NCI-H526 treated with DMSO at 0.1 percent for 48 hours (cell line): ENCODE measurements at places on chromosomes 12 and 14.

DNA sequence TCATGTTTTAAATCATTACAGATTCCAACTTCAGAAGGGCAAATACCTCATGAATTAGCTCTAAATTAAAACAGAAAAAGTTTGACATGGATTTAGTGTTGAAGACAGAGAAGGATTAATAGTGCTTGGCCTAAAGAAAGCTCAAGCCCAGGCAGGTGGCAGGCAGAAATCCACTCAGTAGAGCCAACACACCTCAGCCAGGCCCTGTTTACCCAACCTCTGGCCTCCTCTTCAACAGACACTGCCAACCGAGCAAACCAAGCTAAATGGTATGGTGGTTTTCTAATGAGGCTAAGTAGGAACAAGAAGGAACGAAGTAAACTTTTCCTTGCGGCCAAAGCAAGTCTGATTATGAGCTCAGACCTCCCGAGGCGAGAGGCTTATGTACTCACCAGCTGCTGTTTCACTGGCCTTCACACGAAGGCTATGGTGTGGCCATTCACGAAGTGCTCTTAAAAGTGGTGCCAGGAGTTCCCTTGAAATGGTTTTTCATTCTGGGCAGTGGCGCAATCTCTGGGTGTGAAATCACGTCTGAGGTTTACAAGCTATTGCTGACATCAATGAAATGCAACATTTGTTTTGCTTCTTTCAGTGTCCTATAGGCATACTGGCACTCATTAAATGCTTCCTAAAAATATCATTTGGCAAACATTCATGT, 124.1 kb upstream of the LGR5 start:
- DNase-seq = no peak

DNA sequence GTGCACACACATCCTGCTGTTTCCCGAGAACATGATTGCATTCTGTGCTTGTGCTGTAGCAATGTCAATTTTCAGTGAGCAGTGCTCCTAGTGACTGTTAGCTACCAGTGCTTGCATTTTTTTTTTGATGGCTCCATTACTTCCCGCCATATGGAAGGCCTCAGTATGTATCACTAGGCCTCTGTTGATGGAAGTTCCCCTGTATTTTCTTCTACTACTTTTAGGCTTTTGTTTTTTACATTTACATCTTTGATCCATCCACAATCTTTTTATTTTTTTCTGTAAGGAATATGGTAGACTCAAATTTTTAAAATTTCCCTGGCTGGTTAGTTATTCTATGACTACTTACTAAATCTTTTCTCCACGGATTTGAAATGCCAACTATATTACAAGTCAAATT, 49.1 kb downstream of the ZNF664 start:
- no peak for DNase-seq

- no peak for DNase-seq
These were observed 631 bp upstream of the PTGR2 start for GRCh38 chr14:73851000-73851399.

DNA sequence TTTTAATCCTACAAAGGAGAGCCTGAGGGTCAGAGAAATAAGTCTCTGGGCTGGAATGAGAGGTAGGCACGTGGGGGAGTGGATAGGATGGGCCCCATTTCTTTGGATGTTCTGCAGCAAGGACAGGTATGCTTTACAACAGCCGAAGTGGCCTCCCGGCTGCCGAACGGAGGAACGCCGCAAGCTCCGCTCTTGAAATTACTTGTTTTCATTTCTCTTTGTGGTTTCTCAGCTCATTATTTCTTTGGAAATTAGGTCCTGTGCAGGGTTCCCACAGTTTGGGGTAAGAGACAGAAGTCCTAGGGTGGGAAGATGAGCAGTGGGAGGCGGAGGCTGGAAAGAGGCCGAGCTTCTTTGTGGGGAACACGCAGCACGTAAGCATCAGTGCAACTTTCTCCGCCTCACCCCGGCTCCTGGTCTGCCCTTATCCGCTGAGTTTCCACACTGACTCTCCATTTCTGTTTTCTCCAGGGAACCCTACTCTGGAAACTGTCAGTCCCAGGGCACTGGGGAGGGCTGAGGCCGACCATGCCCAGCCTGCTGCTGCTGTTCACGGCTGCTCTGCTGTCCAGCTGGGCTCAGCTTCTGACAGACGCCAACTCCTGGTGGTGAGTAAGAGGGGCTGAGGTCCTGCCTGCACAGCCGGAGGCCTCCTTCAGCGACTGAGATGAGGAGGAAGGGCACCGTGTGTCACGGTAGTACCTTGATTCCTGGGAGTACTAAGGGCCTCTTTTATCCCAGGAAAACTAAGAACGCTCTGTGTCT, 2.0 kb downstream of the WNT5B start:
- DNase-seq = no peak

GRCh38 chr14:97539884-97540283, 742.7 kb downstream of the VRK1 start:
- DNase-seq = no peak

GRCh38 chr14:87131879-87132278, 861.1 kb downstream of the GALC start:
- DNase-seq = no peak

GRCh38 chr14:91897106-91897701, 29.9 kb upstream of the TC2N start:
- no peak for DNase-seq

DNA sequence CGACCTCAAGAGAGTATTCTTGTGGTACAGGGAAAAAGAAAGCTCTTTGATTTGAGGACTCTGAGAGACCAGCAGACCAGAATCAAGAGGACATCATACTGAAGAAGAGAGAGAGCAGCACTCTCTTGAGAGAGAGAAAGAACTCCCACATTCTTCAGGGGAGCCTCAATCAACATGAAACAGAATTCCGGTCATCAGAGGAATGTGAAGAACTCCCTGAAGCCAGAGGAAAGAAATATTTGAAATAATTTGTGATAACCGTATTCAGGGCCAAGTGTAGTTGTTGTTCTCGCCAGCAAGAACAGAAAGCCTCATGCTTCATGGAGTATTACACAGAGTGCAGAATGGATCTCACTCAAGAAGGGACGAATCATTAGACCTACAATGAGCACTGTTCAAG, 363.8 kb upstream of the TMEM132C start:
- no peak for DNase-seq

- no peak for DNase-seq
These were observed 83.4 kb downstream of the PDE3A start for GRCh38 chr12:20451761-20452160.

DNA sequence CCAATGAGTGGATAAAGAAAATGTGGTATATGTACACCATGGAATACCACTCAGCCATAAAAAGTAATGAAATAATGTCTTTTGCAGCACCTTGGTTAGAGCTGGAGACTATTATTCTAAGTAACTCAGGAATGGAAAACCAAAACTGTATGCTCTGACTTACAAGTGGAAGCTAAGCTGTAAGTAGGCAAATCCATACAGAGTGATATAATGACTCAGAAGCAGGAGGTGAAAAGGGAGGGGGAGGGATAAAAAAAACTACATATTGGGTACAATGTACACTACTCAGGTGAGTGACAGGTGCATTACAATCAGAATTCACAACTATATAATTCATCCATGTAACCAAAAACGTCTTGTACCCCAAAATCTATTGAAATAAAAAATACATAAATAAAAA, 15.1 kb upstream of the CLEC1A start:
- no peak for DNase-seq

- DNase-seq = no peak
These were observed 80.0 kb upstream of the PRICKLE1 start for GRCh38 chr12:42669553-42669952.

DNA sequence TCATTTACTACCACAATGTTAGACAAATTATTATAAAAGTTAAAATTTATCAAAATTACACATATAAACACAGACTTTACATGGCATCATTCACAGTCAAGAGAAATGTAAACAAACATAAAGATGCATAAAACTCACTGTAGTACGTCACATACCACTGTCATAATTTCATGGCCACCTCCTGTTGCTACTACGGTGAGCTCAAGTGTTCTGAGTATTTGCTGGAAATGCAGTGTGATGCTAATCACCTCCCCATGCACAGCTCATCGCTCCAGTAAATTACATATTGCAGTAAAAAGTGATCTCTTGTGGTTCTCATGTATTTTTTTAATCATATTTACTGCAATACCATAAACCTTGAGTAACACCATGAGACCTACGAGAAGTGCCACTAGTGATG, 247.7 kb upstream of the SFSWAP start:
- DNase-seq = no peak
